Urinary bladder (tissue), 4 donors: ENCODE measurements at places on chromosomes 3 and 15.

DNA sequence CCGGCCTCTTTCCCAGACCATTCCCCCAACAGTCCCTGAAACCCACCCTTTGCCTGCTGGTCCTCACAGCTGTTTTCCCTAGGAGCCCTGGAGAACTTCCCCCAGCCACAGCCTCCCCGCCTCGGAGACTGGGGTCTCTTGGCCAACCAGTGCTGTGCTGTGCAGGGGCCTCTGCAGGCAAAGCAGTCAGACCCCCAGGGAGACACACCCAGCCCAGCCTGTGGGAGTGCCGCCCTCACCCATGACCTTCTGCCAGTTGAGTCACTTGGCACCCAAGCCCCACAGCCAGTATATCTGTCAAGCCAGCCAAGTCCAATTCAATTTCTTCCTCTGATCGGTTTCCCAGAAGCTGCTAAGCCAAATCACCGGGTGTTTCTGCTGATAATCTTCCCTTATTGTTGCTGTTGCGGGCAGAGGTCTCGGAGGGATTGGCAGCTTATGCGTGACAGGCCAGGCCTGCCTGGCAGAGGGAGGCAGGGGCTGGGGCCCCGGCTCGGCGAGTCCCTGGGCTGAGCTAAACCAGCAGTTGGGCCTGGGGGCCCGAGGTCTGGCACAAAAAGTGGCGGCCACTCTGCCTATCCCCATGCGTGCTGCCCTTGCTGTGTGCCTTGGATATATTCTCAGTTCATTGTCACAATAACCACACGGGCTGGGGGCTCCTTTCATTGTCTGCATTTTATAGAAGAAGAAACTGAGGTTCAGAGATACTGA, 65.6 kb upstream of the SLC6A1 start:
- DNase-seq: no peak

GRCh38 chr3:44079916-44080315, 161.8 kb upstream of the TOPAZ1 start:
- DNase-seq: no peak

- no peak for DNase-seq
Measured at GRCh38 chr3:148202386-148202785, 495.3 kb upstream of the AGTR1 start.

DNA sequence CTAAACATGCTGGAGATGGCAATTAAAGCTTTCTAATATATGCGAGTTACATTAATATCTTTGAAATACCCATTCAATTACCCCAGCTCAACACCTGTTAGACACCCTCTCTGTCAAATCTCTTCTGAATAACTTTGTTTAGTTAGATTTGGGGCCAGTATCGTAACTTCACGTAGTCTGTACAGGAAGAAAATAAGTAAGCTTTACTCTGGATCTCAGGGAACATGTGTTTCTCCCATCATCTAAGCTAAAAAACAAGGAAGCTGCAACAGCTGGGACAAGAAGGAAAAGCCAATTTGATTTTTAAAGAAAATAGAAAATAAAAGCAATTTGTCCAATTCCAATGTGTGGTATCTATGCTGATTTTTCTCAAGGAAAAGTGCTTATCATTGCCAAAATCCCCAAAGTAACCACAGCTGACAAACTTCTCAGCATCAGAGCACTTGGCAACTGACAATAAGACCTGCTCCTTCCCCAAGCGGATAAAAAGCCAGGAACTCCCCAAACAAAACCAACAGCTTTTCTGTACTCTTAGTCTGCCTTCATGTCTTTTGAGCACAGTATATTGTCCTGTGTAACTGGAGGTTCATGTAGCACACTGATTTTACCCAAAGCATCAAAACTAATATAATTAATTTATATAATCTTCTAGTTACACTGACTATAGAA, 279.1 kb downstream of the ZBTB20 start:
- no peak for DNase-seq

DNA sequence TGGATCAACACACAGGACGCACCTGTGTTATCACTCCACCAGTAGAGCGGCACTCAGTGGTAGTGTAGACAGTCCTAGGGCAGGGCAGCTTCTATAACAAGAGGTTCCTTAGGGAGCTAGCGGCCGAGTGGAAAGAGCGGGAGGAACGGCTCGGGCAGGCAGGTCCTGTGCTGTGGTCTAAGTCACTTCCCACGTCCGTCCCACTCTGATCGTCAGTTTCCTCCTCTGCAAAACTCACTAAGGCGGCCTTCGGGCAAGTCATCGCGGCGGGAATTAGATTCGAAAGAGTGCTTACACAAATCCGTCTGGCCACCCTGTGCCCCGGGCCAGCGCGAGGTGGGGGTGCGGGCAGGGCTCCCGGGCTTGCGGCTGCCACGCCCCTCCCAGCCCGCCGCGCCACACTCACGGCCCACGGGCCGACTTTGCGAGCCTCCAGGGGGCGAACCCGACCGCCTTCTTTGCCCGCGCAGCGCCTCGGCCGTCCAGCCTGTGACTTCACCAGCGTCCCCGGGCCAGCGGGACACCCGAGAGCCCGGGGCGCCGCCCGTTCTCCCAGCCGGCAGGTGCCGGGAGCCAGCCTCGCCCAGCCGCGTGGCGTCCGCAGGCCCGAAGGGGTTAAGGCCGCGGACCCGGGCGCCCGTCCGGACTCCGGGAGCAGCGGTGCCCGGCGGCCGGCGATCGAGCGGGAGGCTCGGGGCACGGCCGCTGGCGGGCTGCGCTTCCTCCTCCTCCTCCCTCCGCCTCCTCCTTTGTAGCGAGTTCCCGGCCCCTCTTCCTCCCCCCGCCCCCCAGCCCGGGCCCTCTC, 416 bp upstream of the CORO2B start:
- DNase-seq: no peak

- no peak for DNase-seq
Measured at GRCh38 chr15:83112956-83113299, 5.5 kb downstream of the TM6SF1 start.

GRCh38 chr15:59931646-59932261, 72.4 kb upstream of the FOXB1 start:
- no peak for DNase-seq

DNA sequence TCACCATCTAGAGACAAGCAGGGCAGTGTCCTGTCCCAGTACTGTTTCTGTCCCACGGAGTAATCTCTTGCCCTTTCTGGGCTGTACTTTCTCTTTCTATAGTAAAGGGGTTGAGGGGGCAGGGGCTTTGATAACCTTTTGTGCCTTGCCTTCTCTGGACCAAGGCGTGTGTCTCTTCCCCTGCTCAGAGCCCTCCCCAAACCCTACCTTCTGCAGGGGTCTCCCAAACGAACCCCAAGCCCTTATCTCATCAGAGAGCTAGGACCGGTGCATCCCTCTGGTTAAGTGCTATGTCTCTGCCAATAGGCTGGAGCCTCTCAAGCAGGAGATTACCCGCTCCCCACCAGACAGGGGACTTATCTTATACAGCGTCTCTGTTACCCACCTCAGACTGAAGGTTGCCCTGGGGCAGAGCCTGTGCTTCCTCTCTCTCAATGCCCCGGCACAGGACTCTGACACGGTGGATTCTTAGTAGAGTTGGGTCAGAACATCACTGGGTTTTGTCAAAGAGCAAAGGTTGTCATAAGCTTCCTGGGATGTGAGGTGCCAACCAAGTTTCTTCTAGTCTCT, 2.9 kb downstream of the PLEKHO2 start:
- no peak for DNase-seq

GRCh38 chr3:110062716-110063115, 725.4 kb upstream of the DPPA4 start:
- DNase-seq: no peak

DNA sequence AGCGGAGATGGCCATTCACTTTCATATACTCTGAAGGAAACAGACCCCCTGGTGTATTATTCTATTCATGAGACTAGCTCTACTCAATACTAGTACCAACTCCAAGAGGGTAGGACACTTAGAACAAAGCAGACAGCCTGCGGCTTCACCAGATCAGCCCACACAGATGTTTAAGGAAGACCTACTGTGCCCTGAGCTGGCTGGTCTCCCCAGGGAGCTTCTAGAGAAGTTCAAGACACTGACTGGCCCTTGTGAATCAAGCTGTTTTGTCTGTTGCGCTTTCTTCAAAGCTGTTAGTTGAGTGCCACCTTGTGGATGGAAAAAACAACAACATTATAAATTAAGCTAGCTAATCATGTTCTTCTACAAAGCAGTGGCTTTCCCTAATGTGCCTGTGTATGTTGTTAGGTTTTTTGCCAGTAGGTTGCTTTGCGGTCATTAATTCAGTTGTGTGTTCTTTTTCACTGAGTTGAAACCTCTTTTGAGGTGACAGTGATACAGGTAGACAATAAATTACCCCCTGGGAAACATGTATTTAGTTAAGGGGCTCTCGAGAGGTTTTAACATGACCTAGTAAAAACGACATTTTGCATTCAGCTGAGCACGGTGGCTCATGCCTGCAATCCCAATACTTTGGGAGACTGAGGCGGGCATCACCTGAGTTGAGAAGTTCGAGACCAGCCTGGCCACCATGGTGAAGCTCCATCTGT, 64.2 kb upstream of the MYZAP start:
- no peak for DNase-seq
